ENCODE measurements at places on chromosomes 5 and 9. TPM values are rescaled to one million over a fixed set of nuclear protein-coding genes. Genes with fewer than 3 reads are reported as not detected.

Gene SMIM32
- total RNA-seq = not detected

Gene LIFR
- 0.09 TPM for total RNA-seq

Gene CYLC2
- not detected for total RNA-seq

Gene UBTD2
- 6.1 TPM for total RNA-seq

Gene PPP3R2
- total RNA-seq = not detected

Gene PCDHB14
- total RNA-seq = not detected

Gene COL23A1
- total RNA-seq = not detected

Gene TEX48
- total RNA-seq = 0.75 TPM

DNA sequence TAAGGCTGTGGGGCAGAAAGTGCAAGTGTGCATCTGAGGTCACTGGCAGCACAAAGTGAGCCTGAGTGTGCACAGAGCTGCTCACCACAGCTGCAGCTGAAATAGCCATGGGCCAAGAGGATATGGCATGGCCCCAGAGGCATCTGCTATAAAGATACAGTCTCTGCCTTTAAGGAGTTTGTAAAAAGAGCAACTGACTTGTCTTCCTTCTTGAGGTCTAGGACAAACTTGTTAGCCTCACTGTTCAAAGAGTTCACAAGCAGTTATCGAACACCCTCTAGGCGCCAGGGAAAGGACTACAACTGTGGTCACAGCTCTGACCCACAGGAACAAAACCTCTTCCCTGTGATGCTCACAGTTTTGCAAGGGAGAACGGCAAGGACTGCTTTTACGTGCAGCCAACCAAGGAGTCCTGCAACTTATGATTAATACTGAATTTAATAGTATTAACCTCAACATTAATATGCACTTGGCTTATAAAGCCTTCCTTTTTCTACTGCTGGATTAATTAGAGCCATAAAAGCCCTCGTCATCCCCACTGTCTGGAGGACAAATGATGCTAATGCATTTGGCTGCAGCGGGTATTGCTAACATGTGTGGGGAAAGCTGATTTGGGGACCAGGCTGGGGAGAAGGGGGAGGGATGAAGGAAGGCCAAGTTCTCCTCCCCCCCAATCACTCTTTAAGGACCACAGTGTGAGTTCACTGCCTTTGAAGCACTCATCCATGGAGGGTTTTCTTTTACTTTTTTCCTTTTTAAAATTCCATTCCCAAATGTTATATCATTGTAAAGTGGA lies 189.8 kb upstream of the TRIM32 start:
- no peak for DNase-seq

- DNase-seq = no peak
Measured at GRCh38 chr5:17748941-17749340, 114.7 kb downstream of the TAF11L14 start.

DNA sequence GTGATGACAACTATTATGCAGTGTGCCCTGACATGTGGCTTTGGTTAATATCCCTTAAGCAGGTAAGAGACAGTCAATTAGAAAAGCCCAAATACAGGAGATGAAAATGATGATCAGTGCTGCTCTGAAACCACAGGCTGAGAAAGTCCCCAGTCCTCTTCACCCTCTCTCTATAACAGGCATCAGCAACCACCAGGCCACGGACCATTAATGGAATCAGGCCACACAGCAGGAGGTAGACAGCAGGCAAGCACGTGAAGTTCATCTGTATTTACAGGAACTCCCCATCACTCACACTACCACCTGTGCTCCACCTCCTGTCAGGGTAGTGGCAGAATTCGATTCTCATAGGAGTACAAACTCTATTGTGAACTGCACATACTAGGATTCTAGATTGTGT lies 591.6 kb upstream of the CYLC2 start:
- no peak for DNase-seq

DNA sequence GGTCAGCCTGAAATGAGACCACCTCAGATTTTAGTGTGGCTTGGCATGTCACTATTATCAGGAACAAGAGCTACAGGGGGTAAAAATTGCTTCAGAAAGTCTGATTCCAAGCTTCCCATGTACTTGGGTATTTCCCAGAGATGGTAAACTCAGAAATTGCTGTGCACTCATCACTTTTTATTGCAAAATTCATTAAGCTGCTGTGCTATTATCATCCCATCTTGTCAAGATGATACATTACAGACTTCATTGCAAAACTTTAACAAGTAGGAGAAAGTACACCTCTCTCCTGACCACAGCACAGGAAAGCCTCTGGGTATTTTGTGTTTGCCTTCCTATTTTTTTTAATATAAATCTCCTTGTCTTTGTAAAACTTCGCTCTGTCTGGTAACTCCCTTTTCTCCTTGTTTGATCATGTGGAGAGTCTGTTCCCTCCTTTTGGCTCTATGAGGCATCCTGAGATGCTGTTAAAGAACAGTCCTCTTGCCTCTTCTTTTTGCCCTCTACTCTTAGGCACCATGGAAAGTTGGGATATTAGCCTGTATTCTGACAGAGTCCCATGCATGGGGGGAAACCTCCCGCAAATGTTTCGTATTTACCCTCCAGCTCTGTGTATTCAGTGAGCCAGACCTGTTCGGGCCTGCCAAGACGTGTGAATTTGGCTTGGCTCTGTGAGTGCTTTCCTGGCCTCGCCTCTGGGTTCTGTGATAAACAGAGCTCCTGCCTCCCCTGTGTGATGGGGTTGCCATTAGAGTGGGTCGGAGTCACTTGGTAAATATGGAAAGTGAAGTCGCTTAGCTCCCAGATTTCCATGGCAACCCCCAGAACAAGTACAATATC lies 260.7 kb downstream of the NR3C1 start:
- DNase-seq = no peak

DNA sequence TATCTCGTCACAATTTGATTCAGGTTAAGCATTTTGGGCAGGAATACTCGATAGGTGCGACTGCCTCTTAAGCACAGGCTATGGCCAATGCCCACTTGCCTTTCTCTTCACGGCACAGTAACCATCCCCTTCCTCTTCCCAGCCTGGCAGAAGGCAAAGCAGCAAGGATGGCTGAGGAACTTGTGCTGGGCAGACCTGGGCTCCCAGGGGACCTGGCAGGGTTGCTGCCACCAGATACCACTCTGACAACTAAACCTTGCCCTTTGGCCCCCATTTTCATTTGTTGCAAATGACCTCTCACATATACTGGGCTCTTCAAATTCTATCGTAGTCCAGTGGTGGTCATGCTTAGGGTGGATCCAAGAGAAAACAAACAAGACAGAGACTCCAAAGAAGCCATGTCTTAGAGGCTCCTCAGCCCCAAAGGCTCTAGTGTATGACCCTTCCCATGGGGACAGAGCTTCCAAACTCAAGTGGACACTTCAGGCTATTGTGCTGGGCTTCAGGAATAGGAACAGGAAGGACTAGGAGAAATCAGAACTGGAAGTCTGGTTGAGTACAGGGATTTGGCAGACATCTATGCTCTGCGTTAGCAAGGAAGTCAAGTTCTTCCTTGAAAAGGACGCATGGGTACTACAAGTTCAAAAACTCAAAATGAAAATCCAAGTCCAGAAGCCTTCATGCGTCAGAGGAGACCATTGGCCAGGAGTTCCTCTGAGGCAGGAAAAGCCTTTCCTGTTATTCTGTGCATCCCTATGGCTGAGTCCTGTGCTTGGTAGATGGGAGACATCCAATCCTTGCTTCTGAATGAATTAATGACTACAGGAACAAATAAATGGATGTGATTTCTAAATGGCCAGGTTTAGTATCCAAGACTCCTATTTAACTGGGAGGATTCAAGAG lies 64.6 kb upstream of the PLPP1 start:
- no peak for DNase-seq

DNA sequence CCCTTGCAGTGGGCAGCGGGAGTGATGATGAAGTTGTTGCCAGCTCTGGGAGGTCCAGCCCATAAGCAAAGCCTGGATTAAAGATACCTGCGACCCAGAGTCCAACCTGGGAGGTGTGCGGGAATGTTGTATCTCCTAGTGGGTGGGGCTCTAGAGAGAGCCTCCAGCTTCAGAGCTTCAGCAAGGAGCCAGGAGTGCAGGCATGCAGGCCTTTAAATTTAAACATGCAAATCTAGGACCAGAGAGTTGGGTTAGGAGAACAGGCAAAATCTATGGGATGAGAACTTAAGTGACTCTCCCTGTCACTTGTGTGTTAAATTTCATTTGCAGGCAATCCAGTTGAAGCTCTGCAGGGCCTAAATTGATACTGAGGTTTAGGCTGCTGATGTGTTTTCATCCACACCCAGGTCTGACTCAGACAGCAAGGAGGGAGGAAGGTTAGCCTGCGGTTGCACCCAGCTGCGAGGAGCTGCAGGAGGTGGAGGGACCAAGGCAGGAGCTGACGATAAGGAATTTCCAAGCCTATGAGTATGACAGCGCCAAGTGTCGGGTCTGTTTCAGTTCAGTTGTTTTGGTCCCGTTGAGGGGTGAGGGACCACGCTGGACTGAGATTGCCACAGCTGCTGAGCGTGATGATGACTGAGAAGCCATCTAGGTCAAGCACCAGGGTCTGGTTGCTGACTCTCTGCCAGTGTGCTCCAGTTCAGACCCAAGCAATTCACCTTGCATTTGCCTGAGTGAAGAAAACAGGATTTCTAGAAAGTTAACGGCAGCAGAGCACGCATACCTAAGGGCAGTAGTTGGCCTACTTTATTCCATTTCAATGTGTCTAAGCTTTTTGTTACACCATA lies 243.0 kb downstream of the ICE1 start:
- DNase-seq = no peak

DNA sequence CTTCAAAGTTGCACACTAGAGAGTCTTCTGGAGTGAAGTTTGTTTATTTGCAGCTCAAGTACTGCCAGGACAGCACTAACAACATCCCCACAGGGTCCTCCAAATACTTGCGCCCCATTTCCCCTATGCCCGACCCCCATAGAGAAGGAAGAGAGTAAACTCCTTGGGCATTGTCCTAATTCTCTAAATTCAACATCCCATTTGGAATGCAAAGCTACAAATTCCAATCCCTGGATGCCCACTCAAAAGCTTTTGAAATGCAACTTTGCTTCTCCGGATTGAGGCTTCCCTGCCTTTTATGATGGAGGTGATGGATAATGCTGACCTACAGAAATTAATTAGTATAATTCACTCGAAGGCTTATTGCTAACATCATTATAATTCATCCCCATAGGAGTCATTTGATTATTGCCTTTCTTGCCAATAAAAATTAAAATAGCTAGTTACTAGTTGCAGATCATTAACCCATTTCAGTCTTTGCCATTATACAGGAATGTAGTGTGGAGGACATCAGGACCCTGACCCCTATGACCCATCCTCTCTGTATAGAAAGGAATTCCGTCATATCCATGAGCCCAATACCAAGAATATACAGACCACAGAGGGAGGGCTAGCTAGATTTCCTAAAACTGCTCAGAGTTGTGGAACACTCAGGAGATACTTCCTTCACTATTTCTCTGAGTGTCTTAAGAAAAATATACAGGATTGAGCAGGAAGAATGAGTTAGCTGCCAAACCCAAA lies 277.6 kb downstream of the ZNF608 start:
- DNase-seq = no peak

GRCh38 chr9:134226221-134226930 lies 62.0 kb upstream of the RNU6ATAC start:
- DNase-seq = no peak

DNA sequence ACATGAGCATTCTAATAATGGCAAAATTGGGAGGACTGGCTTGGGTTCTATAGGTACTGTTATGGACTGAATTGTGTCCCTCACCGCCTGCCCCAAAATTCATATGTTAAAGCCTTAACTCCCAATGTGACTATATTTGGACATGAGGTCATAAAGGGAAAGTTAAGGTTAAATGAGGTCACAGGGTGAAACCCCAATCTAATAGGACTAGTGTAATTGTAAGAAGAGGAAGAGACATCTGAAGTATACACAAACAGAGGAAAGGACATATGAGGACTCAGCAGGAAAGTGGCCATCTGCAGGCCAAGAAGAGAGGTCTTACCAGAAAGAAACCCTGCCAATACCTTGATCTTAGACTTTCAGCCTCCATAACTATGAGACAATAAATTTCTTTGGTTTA lies 23.1 kb downstream of the RNF180 start:
- DNase-seq = no peak

GRCh38 chr5:75472973-75473372 lies 38.5 kb downstream of the CERT1 start:
- no peak for DNase-seq

DNA sequence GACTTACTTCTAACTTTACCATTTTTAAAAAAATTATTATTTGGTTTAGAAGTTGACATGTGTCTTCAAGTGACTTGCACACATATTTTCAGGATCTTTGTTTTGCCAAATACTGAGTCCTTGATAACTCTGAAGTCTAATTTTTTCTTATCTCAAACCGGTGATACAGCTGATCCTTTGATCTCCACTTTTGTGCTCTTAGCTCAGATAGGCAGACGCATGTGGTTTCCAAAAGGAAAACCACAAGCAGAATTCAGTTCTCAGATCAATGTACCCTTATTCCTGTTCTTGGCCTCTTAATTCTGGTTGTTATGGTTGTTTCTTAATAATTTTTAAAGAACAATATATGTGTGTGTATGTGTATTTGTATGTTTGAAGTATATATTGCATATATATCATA lies 238.3 kb upstream of the EDIL3 start:
- no peak for DNase-seq

DNA sequence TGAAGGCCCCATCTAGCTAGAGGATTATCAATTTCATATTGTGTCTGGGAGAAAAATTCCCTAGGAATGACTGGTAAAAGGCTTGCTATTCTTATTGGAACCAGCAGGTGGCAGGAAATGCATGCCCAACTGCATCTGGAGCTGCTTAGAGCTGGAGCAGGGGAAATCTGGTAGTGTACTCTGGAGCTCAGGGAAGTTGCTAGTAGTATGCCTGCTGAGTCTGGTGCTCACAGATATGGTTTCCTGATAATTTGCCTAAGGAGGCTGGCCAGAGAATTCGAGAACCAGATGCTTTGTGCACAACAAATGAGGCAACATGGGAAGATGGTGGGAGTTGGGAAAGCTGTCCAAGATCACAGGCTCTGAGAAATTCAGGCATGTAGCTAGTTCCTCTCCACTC lies 53.7 kb downstream of the G3BP1 start:
- DNase-seq = peak; percentile 47

DNA sequence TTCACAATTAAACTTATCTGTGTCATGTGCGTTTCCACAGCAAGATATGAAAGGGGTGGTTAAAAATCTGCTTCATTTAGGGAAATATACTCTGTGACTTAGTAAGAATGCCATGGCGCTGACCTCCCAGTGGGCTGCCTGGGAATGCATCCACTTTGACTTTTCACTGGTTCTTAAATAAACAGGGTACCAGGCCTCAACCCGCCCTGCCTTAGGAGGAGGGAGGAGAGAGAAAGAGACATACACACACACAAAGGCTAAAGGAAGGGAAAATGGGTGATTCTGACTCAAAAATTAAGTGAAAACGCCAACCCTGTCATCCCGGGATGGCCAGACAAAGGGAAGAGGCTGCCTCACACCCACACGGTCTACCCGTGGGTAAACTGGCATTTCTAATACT lies 122.1 kb downstream of the EBF1 start:
- no peak for DNase-seq

All from activated CD4-positive, alpha-beta T cell treated with anti-CD3 and anti-CD28 coated beads for 36 hours (primary cell).